Naive thymus-derived CD4-positive, alpha-beta T cell (primary cell): ENCODE measurements at places on chromosomes 6 and 20.
A peak's percentile ranks its signal among the peaks of the same experiment; 100 is the strongest.

DNA sequence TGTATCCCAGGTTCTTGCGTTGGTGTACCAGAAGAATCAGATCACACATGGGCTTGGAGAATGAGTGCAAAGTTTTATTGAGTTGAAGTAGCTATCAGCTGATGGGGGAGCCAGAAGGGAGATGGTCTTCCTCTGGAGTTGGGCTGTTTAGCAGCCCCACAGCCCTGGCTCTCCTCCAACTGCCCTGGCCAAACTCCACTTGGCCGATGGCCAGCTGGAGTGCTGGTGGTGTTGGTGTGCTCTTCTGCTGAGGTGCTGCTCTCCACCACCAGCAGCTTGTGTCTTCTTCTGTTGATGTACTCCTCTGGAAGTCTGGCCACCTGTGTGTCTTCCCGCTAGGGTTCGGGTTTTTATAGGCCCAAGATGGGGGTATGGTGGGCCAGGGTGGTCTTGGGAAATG is 172.8 kb downstream of the TINAG start:
- DNase-seq = no peak

DNA sequence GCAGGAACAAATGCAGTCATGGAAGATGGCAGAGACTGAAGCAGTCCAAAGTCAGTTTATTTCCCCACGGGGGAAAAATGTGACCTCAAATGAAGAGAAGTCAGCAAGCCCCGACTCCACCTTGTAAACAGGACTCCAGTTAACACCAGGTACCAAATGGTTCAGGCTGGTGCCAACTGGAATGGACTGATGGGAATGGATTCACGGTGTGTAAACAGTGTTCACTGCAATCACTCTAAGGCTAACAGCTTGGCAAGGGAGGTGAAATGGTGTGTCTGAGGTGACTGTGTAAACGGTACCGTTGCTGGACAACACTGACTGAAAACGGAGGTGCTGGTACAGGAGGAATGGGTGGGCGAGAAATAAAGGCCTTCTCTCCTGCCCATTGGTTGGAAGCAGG is 12.0 kb downstream of the PLAGL2 start:
- no peak for DNase-seq

GRCh38 chr6:150631283-150631983 is 31.7 kb downstream of the PLEKHG1 start:
- peak; percentile 6 for DNase-seq

DNA sequence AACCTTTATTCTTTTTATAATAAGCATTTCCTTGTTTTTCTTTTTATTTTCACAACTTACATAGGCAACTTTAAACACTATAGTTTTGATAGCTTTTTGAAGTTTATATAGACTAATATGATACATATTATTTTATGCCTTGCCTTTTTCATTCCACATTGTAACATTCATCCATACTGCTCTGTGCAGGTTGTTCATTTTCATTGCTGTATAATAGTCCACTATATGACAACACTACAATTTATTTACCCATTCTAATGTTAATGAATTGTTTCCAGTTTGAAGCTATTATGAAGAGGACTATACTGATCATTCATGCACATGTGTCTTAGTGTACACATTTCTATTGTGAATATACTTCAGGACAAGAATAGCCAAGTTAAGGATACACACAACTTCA is 49.1 kb downstream of the WASF1 start:
- no peak for DNase-seq

DNA sequence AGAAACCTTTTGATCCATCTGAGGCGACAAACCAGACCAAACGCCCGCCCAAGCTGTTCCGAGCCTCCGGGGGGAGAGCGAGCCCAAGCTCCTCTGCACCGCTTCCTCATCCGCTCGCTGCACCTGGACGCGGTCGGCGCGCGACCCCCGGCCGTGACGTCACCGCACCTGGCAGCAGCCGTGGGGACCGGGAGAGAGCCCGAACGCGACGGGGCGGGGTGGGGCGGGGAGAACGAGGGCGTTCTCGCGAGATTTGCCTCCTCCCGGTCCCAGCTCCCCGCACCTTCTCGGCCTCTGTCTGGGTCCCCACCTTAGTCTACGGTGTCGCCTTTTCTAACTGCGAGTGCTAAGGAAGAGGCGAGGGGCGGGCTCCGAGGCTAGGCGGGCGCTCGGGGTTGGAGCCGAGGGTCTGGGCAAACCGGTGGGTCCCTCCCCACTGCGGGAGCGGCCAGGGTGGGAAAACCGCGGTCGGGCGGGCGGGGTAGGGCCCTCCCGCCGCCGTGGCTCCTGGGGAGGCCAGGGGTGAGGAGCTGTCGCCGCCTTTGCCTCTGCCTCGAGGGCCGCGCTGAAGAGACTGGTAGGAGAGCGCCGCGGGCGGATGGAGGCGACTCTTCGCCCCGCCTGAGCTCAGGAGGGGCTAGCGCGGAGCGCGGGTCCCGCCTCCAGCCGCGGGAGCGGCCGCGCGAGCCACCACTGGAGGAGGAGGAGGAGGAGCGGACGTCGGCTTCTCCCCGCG is at the start of gene CD2AP:
Gene CD2AP, plus strand, starts transcription at position 293 of the 736 bp plus-strand sequence. CDS start 456 bp downstream, outside the sequence.
- DNase-seq = peak; percentile 81

DNA sequence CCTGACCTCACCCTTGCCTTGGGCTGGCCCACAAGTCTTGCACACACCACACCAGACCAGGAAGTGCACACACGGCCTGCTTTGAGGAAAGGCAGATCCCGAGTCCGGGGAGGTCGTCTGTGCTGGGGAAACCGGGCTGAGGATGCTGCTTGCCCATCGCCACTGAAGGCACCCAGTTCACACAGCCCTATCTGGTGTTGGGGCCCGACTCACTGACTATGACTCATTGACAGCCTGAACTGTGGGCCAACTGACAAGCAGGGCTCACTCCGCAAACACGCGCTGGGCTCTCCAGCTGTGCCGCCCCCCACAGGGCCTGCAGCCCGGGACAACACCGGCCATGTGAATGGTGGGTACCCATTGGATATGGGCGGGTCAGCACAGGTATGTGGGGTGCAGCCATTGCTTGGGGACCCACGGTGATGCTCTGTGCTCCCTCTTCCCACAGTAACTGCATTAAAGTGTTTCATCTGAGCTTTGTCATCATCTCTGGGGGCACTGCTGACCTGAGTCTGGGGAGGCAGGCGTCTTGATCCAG is 1.6 kb downstream of the SAMD10 start:
- DNase-seq = no peak

DNA sequence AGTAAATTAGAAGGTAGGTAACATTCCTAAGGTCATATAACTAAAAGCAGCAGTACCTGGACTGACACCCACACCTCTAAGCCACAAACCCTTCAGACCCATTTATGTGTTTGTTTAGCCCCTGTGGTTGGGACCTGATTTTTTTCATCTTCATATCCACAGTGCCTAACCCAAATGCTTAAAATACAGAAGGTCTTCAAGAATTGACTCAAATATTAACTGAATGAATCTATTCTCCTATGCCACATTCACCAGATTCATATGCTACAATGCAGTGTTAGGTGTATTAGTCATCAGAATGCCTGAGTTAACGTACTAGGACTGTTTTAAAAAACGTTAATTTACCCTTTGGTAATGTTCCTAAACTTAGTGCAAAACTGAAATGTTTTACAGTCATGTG is 124.8 kb downstream of the AHI1 start:
- no peak for DNase-seq

GRCh38 chr6:8391934-8392333 is 43.4 kb downstream of the SLC35B3 start:
- no peak for DNase-seq

- DNase-seq = no peak
These were observed 133.7 kb upstream of the AGPAT4 start for GRCh38 chr6:161407581-161407980.
